ENCODE measurements at places on chromosomes 6 and 20.

DNA sequence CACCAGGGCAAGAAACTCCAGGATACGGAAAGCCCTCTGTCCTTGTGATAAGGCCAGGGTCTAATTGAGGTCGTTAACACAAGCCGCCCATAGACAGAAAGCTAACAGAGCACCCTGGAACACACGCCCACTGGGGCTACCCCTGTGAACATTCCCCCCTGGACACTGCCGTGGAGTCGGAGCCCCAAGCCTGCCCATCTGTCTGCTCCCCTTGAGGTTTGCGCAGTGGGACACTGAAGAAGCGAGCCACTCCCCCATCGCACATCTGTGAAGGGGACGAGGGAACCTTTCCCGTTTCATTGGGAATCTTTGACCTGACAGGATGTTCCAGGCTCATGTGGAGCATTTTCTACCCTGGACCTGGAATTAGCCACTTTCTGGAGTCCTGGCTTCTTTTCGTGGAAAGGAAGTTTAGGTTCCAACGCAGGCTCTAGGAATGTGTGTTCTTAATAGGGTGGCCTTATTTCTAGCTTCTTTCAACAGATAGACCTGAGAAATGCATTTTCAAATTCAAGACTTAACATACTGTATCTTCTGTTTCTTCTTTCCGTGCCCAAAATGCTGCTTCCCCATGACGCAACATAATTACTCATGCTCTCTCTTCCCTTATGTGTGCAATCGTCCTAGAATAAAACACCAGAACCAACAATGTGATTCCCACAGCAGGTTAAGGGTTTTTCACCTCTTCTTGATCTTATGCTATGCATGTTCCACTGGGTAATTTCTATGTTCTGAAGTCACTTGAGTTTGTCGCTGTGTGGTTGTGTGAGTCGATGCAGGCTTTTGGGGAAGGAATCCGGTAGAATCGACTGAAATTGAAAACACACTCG, 161.1 kb downstream of the ERMARD start:
- DNase-seq, result no peak

DNA sequence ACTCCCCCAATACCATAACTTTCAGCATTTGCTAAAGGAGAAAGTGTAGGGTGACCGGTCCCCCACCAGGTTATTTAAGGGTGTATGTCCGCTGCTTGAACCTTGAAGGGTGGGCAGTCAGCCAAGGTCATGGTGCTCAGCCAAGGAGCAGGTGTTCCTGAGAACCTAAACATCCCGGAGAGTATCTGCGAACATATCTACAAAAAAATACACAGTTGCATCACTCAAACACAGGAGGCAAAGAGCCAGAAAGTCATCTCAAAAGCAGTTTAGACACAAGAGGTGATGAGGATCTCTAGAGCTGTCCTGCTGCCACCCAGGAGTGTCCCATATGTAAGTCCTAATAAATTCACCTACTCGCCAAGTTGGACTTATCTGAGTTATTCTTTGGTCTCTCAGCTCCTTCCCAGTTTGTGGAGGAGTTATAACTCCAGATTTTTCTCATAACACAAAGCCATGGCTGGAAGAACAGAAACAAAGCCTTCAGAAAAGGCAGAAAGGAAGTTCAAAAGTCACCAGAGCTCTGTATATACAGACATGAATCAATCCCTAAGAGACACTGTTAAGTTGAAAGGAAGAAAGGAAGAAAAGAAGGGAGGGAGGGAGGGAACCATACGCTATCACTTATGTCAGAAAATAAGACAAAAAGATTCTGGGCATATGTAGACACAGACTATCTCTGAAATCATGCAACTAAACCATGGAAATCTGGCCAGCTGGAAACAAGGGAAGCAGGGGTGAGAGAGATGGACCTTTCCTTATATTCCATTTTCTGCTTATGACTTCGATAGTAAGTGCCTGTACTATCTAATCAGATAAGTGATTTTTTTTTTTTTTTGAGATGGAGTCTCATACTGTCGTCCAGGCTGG, 11.3 kb downstream of the MBOAT1 start:
- DNase-seq, result no peak

- DNase-seq, result no peak
These were observed 105.2 kb upstream of the TRAF3IP2 start for GRCh38 chr6:111710911-111711310.

GRCh38 chr6:138588805-138589434, 89.6 kb upstream of the NHSL1 start:
- DNase-seq, result peak; percentile 7

DNA sequence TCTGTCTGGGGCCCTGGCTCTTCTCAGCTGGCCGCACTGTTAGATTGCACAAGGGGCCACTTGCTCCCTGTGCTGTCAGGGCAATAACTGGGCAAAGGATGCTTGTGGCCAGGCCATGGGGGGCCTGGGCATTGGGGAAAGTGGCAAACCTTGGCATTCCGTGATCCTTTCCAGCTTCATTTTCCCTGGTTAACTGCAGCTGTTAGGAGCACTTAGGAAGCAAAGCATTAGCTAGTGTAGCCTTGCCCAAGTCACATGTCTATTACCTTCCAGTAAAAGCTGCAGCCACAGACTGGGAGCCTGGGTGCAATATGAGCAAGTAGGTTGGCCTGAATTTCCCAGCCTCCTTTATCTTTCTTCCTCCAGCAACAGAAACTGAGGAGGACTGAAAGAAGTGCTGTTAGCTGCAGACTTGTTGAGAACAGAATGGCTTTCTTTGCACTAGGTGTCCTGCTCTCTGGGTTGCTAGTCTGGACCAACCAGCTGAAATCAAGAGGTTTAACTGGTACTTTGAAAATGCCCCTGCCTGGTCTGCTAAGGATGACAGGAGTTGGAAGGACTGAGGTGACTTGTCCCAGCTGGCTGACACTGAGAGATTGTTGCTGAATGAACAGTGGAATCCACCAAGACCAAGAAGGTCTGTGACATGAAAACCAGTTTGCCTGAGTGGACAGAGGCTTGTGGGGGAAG, 312.3 kb upstream of the SUPT3H start:
- no peak for DNase-seq

- DNase-seq, result no peak
These were observed 27.0 kb upstream of the ADGRF1 start for GRCh38 chr6:47069156-47069555.

GRCh38 chr6:141736104-141736503, 396.6 kb upstream of the GJE1 start:
- DNase-seq, result no peak

DNA sequence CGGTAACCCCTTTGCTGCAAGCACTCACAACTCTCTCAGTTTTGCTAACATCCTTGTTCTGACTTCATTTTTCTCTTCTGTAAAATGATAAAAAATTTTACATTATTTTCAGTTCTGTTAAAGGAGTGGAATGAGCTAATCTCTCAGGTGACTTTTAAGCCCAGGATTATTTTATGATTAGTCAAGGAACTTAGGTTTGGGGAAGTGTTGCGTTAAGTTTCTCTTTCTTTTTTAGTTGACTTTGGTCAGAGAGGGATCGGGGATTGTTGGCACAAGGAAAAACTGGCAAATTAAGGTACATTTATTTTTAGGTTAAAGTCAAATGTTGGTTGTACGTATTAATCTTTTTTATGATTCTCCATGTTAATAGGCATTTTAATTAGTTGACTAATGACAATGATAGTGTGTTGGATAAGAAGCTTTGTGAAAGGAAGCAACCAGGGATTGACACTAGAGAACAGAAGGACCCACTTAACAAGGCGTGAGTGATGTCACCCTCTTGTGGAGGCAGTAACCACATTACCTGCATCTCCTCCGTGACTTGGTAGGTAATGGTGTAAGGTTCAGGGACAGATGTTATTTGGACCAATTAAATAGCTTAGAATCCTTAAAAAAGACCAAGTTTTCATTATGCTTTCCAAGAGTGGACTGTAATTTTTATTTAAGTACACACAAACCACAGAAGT, 31.6 kb downstream of the CD83 start:
- no peak for DNase-seq

DNA sequence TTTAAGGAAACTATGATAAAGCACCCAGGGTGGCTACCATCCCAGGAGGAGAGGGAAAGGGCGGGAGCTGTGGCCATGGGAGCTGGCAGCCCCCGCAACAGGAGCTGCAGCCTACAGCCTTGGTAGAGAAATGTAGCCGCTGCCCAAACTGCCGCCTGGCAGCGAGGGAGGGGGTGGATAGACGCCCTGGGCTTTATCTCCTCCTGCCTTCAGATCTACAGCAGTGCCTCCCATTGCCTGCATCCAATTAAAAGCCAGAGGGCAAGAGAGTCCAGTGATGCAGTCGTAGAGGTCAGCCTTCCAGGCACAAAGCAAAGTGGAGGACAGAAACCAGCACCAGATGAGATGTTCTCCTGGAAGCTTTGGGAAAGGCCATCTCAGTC, 35.0 kb upstream of the ZFAND3 start:
- no peak for DNase-seq

GRCh38 chr6:132391391-132392269, 9.6 kb downstream of the MOXD1 start:
- no peak for DNase-seq

Measured in stimulated activated CD4-positive, alpha-beta T cell treated with anti-CD3 and anti-CD28 coated beads, Interleukin-15, amount 100 ng/mL, for 1 hour (primary cell).